ENCODE measurements at places on chromosomes 5 and 9.

DNA sequence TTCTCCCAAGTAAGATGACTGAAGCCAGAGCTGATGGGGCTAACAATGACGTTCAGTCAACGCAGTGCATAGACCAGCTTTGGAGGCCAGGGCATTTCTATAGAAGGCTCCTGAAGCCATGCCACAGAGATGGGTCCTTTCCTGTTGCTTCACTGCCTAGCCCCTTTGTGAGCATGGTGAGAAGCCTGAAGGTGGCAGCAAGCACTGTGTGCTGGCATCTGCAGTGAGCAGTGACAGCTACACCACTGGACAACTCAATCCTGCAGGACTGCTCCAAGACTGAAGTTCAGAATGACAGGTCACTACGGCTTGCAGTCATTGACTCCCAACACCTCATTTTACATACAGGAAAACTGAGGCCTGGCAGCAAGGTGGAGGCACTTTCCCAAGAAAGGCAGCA is 229.0 kb downstream of the TSSK1B start:
- DNase-seq = no peak

GRCh38 chr5:60549841-60550240 is 150.1 kb downstream of the DEPDC1B start:
- no peak for DNase-seq

- DNase-seq = no peak
These were observed 1331.7 kb upstream of the WWC1 start for GRCh38 chr5:166959766-166960165.

GRCh38 chr5:30390095-30390494 is 803.4 kb upstream of the CDH6 start:
- DNase-seq = no peak

DNA sequence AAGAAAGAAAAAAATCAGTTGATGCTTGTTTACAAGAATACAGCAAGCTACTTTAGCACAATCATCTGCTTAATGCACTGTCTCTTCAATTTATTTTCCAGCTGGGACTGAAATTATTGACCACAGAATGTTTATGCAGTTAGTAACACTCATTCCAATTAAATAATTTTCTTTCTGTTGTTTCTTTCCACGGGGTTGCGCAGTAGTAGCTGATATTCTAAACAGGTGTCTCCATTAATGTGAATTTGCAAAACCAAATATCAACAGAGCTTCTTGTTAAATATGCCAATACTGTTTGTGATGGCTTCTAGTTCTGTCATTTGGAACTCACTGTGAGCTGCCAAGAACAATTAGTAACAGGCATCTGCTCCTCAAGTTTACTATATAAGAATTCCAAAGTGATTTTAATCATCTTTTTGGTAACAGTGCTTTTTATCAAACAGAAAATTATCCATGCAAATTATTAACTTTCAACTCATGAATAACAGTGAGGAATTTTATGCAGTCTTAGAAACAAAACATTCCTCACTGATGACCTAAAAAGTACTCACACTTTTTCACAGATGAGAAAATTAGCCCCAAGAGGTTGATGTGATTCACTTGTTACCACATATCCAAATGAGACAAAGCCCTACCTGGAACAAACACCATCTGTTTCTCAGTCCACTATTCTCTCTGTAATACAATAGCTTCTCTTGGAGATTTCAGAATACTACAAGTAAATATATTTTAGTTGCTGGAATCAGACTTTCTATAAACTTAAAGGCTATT is 567.6 kb upstream of the RGMB start:
- no peak for DNase-seq

GRCh38 chr5:82640916-82641315 is 362.8 kb upstream of the RPS23 start:
- DNase-seq = no peak

- DNase-seq = no peak
These were observed 14.1 kb upstream of the AK3 start for GRCh38 chr9:4755026-4755609.

GRCh38 chr9:36572515-36573418 is at the start of gene MELK:
TSS of gene MELK (plus strand) at chr9:36572895. CDS start at chr9:36581682, 8,787 bp downstream.
- DNase-seq = peak; percentile 84

DNA sequence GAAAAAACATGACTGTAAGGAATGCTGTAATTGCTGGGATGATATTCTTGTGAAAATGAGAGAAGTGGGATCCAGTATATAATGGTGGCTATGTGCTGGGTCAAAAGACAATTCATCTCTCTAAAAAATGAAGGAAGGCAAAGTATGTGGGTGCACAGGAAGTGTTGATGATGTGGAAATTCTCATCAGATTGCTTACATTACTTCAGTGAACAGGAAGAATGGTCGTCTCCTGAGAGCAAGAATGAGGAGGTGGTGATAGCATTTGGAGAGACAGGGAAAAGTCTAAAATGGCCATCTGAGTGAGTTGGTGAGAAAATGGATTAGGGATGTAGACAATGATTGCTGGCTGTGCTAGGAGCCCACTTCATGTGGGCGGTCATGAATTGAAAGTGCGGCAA is 253.5 kb upstream of the NREP start:
- no peak for DNase-seq

DNA sequence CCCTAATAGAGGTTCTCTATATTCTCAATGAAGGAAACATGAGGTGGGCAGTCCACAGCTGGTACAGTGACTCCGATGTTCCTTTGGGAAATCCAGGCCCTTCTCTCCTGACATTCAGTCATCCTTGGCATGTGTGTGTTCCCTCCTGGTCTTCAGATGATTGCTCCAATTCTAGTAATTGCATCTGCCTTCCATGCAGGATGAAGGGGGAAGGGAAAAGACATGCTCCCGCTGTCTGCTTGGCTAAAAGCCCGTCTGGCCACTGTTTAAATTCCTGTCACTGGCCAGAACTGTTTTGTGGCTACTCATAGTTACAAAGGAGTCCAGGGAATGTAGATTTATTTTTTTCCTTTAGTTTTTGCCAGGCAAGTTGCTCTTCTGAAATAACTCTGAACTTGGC is 65.0 kb downstream of the MAST4 start:
- no peak for DNase-seq

GRCh38 chr5:122163121-122164069 is 34.0 kb downstream of the ZNF474 start:
- DNase-seq = no peak

GRCh38 chr5:159050316-159051143 is 49.2 kb downstream of the EBF1 start:
- DNase-seq = no peak

GRCh38 chr9:122213589-122214413 is 15.0 kb downstream of the LHX6 start:
- DNase-seq = peak; percentile 27

DNA sequence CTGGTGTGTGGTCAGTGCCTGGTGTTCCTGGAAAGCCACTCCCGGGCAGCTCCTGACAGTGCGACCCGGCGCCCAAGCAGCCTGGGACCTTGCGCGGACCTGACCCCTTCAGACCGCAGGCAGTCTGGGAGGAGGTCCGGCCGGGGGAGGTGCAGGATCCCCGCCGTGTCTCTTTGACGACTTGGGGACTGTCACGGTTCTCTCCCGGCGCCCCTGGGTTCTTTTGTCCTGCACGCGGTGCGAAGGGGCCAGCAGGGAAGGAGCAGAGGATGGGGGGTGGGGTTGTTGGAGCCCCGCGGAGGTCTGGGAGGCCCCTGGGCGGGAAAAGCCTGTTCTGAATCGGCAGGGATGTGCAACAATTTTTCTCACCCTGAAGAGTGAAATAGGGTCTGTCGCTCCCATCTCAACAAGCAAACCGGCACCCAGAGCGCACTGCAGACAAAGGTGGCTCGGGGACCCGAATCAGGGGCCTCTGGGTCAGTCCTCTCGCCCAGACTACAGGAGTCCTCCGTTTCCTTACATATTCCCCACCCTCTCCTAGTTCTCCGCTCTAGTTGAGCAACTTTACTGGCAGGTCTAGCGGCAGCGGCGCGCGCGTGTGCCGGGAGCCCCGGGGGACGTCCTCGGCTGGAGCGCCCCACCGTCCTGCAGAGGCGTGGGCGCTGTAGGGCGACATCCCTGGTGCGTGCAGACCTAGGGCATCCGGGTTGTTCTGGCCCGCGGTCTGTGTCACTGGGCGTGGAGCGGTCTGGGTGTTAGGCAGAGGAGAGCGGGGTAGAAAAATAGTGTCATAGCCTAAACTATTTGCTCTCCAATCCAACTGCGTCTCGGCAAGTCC is 1.2 kb downstream of the VCAN start:
- no peak for DNase-seq

DNA sequence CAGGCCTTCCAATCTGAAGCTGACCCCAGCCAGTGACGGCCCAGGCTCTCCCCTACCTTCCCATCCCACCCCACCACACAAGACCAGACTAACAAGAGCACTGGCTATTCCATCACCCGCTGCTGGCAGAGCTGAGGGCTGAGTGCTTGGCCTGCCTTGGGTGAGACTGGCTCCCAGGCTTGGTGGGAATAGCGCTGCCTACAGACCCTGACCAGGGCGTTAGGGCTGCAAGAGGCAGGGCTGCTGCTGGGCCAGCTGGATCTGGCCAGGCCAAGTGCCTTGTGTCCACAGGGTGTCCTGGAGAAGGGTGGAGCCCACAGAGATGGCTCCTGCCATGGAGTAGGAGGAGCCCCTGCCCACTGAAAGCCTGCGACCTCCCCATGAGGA is 31.6 kb upstream of the ANGPTL2 start:
- no peak for DNase-seq

DNA sequence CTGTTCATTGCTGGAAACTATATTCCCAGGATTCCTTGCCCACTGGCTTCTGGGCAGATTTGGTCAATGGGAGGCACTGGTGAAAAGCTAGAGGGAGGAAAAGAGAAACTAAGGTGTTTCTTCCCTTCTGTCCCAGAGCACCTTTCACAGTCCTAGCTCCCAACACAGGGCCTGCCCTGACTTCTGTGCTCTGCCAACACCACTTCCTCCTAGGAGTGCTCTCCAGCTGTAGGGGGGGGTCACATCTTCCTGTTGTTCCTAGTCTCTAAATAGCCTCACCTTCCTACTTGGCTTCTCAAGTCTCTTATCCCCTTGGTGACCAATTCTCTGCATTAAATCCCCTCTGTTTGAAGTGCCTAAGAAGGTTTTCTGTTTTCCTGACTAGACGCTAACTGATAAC is 115.4 kb downstream of the ADRB2 start:
- no peak for DNase-seq

All from stimulated activated CD4-positive, alpha-beta T cell treated with anti-CD3 and anti-CD28 coated beads, Interleukin-4, amount 100 ng/mL, for 48 hours (primary cell).